Skeletal muscle cell (primary cell): ENCODE measurements at places on chromosomes 7 and 10.

DNA sequence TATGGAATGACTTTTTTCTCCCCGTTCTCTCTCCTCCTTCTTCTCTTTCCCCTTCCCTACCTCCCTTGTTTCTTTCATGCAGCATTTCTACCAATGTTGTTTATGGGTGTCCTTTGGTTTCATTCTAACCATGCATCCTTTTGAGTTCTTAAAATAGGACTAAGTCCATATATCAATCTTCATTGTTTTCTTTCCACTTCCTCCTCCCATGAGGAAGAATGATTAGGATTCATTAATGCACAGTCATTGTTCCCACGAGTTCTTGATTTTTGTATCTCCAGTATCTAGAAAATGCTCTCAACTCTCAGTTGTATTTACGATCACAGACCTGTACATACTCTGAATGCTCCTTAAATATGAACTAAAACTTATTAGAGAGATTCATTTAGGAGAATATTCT, 153.3 kb downstream of the LRRC4 start:
- DNase-seq = no peak

- DNase-seq = no peak
Observed at GRCh38 chr10:74255888-74256357, 104.9 kb downstream of the ADK start.

GRCh38 chr10:14547816-14548215, 217.1 kb upstream of the FRMD4A start:
- DNase-seq = no peak

GRCh38 chr7:36906956-36907635, 182.8 kb upstream of the AOAH start:
- no peak for DNase-seq

GRCh38 chr7:17042211-17042610, 160.4 kb upstream of the AGR3 start:
- DNase-seq = no peak

DNA sequence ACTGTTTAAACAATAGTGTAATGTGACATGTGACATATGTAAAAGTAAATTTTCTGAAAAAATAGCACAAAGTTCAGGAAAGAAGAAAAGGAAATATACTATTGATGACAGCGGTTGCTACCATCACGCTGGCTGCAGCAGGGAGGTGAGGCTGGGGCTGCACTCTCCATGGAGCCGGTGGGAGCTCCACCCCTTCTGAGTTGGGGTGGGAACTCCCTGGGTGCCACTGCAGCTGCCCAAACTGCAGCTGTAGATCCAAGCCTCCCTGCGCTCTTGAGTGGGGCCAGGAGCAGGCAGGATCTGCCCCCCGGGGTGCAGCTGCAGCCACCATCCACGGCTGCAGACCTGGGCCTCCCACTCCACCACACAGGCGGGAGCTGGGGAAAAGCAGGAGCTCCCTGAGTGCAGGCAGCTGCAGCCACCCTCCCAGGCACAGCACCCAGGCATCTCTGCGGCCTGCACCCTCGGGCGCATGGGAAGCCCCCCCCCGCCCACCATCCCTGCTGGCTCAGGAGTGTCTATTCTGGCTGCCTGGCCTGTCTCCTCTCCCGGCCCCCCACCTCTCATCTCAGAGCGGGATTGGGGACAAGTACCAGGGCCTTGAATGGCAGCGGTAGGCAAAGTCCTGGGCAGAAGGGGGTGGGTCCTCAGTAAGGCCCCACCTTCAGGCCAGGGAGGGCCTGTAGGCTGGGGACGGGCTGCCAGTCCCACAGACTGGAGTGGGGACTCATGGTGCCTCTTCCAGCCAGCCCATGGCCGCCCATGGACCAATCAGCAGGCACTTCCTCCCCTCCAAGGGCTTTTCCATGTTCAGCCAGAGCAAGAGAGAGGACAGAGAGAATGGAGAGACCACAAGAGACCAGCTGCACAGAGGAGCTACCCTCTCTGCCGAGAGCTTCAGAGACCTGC, 50.1 kb downstream of the TNS3 start:
- no peak for DNase-seq

DNA sequence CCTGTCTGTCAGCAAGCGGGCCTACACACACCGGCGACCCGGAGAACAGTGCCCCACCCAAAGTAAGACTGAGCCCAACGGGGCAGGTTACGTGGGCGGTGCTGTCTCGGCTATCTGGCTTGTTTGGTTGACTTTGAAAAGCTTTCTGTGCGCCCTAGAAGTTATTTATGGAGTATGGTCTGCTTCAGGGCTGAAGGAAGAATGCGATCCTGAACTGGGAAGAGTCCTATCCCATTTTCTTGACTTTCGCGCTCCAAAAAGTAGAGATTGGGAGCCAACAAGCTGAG, 1.5 kb downstream of the INA start:
- DNase-seq = no peak

GRCh38 chr7:151378011-151378410, 31.8 kb downstream of the WDR86 start:
- no peak for DNase-seq

DNA sequence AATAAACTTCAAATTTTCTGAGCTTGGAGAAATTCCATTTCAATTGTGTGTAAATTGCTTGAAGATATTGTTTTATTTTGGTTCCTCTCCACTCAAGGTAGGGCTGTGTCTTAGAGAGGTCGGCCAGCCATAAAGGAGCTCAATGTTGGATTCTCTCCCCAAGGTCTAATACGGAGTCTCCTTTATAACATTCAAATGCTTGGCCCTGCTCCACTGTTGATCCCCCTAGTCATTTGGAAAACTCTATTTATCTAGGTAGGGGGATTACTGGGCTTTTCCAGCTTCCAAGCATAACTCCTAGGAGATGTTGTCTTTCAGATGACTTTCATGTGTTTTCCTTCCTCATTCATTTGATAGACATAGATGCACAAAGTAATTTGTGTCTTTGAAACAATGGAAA, 170.9 kb downstream of the LRMDA start:
- DNase-seq = no peak

- DNase-seq = no peak
Observed at GRCh38 chr7:139730746-139731612, 46.8 kb downstream of the HIPK2 start.

DNA sequence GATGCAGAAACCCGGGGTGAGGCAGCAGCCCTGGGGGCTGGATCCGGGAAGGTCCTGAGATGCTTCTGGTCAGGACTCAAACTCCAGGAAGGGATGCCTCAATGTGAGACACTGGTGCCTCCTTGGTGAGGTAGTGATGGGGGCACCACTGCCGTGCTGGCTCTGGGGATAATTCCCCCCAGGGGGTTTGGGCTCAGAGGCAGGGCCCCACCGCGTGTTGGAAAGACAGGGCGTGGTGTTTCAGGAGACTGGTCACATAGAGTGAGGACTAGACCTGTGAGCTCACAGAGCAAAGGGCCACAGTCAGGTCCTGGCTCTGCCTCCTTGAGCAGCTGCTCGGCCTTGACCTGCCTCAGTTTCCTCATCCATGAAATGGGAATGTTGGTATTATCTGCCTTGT, 361.9 kb downstream of the GLRX3 start:
- DNase-seq = no peak

DNA sequence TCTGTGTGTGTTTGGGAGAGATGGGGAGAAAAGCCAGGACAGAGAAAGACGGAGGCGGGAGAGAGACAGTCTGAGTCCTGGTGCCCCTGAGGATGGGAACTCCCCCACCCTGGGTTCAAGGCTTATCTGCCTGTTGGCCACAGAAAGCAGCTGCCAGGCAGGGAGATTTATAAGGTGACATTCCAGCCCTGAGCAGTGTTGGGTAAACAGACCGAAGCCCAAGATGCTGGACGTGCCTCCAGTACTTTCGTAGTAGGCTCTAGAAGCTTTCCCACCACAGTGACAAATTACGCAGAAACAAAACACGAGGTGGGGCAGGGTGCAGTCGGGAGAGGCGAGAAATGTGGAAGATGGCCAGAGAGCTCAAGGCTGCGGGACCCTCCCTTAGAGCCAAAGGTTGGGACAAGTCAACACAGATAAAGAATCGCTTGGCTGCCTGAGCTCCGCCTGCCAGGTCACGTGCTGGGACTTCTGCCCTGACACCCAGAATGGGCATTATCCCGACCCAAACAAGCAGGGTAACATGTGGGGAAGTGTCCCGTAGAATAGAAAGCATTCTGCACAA, 41.1 kb downstream of the CCDC3 start:
- DNase-seq = no peak

DNA sequence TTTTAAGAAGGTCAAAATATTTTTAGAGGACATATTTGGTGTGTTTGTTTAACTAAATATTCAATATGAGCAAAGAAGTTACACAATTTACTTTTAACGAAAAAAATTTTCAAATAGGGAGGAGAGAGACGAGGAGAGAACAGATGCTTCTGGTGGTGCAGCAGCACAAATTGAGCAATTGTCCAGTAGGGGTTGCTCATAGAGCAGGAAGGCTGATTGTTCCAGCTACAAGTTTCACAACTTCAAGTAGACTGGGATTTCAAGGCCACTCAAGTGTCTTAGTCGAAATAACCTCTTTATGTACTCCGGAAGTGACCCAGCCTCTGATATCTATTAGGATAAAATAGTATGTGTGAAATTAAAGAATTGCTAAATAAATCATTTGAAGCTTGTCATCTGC, 197.9 kb downstream of the HDAC9 start:
- DNase-seq = peak; percentile 77

- no peak for DNase-seq
Observed at GRCh38 chr10:108899670-108900069, 1023.6 kb downstream of the XPNPEP1 start.

DNA sequence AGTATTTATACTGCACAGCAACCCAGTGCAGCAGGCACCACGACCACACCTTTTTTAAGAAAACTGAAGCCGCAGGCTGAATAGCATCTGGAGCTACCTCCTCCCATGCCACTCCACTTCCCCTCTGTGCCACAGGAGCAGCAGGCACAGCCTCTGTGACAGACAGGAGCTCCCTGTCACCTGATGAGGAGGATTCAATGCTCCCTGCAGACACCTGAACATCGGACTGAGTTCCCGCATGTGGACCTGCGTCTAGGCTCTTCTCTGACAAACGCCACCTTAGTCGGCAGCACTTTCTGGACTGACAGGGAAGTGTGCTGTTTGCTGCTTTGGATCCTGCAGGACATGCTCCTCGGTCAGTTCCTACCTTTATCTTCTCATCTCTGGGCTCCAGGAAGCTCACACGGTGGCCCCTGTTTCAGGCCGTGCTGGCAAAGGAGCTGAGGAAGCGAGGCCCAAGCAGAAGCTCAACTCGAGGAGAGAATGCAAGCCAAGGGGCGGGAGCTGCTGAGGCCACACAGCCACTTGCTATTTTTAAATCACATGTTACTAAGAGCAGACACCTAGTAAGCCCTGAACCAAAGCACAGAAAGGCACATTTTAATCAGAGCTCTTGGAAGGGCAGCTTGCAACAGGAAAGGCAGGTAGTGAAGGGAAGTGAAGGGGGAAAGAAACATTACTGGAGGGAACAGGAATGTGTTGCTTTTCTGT, 56.6 kb downstream of the VOPP1 start:
- no peak for DNase-seq

- no peak for DNase-seq
Observed at GRCh38 chr7:27615420-27616185, 47.1 kb downstream of the HIBADH start.

GRCh38 chr7:93015101-93015778, 102.5 kb downstream of the SAMD9 start:
- no peak for DNase-seq

- no peak for DNase-seq
Observed at GRCh38 chr10:7763929-7764328, 23.9 kb downstream of the KIN start.

- DNase-seq = no peak
Observed at GRCh38 chr7:924541-925231, 29.8 kb downstream of the ADAP1 start.

GRCh38 chr10:93437086-93437945, 44.8 kb downstream of the MYOF start:
- DNase-seq = peak; percentile 98

DNA sequence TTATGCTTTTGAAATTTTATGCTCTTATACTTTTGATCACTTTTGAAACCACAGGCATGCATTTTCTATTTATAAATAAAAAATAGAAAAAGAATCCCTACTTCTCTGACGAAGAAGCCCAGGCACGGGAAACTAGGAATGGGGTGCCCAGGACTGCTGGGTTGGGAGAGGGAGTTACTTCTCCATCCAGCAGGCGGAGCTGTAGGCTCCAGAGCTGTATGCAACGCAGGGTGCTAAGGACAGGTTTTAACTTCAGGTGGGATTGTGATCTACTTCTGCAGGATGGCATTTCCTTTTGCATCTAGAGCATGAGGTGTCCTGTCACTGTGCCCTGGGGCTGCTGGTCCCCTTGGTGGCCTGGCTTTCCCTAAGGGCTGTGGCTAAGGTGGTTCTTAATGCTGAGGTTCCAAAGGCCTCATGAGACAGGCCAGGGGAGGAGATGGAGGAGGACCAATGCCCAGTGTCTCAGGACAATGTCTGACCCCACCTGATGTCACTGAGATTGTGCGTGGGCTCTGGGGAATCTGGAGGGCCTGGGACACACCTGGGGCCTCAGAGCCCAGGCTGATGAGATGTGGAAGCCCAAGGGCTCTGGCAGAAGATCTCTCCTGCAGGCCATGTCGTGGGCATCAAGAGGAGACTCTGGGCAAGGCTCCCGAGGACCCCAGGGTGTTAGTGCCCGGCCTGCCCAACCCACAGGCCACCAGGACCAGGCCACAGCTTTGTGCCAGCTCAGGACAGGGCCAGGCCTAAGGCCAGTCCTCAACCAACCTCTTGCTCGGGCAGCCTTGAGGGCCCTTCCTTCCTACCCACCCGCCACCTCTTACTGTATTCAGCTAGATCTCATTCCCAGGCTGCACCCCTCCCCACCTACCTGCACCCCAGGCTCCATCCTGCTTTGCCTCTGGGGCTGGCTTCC, 507 bp downstream of the CCDC201 start:
- DNase-seq = no peak

DNA sequence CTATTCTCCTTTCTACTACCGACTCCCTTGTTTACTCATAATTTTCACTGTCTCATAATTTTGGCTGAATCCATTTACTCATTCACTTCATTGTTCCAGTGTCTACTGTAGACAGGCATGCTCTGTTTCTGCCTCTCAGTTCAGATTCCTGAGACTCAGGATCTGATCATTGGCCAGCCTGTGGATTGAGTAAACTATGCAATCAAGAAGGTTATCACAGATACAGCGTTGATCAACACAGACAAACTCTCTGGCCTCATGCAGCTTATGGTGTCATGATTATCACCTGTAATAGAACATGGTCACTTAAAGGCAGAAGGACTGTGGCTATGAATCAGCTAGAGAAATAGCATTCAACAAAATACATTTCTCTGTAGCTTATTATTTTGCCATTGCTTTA, 86.0 kb downstream of the SEMA3E start:
- DNase-seq = no peak

GRCh38 chr7:115013886-115014285, 92.0 kb downstream of the MDFIC start:
- no peak for DNase-seq
